ENCODE measurements at places on chromosomes 11 and 22.

GRCh38 chr22:22703203-22703570 is 58.8 kb downstream of the GGTLC2 start:
- DNase-seq = no peak

- no peak for DNase-seq
Measured at GRCh38 chr11:16404781-16405285, 48.5 kb upstream of the SOX6 start.

DNA sequence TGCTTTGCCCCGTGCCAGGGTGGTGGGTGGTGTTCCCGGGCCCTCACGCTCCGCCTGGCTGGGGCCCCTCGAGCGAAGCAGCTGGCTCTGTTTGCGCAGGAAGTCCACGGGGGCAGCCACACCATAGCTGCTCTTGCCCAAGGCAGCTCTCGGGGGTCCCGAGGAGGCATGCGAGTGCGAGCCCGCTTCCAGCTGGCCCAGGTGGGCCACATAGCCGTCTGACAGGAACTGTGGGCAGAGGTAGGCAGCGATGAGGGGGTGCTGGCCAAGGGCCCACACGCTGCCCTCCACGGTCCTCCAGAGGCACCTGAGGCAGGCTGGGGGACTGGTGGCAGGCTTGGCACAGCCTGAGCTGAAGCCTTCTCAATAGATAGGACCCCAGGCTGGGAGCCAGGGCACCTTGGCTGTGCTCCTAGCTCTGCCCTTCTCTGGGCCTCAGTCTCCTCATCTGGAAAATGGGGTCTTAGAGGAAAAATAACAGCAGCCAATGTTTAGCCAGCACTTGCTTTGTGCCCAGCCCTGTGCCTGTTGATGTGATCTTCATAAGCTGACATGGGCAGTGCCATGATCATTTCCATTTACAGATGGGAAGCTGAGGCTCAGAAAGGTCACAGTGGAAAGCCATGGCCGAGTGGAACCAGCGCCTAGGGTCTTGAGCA is 9.4 kb downstream of the AIP start:
- no peak for DNase-seq

GRCh38 chr11:57781529-57781943 is 19.9 kb downstream of the CTNND1 start:
- no peak for DNase-seq

DNA sequence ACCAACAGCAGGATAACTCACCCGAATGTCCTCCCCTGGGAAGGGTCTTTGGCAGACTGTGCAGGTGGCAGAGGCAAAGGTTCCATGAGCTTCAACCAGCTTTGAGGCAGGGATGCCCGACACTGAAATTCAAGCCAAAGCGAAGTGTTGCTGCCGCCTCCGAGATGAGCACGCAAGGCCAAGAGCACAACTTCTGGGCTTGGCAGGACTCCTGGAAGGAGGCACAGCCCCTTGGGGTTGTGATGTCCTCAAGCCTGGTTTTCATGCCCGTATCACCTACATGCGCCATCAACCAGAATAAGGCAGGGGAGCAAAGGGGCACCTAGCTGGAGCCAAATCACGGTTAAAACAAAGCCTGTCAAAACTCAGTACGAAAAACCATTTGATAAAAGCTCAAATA is 5.7 kb downstream of the SIRT3 start:
- no peak for DNase-seq

GRCh38 chr11:94557992-94558391 is 9.2 kb upstream of the PIWIL4 start:
- DNase-seq = no peak

DNA sequence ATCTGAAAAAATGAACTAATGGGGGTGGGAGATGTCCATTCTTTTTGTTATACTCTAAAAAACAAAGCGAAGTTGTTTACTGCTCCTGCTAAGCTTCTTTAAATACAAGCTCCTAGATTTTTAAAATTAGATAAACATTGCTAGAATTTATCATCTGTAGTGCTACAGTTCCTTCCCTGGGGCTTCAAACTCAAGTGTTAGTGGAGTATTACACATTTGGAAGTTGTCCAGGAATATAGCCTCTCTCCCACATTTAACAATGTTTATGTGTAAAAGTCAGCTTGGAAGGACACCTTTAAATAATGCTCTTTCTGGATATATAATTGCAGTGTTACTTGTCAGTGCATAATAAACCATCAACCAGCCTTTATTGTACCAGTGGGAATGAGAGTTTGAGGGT is 155.5 kb downstream of the SPON1 start:
- DNase-seq = no peak

DNA sequence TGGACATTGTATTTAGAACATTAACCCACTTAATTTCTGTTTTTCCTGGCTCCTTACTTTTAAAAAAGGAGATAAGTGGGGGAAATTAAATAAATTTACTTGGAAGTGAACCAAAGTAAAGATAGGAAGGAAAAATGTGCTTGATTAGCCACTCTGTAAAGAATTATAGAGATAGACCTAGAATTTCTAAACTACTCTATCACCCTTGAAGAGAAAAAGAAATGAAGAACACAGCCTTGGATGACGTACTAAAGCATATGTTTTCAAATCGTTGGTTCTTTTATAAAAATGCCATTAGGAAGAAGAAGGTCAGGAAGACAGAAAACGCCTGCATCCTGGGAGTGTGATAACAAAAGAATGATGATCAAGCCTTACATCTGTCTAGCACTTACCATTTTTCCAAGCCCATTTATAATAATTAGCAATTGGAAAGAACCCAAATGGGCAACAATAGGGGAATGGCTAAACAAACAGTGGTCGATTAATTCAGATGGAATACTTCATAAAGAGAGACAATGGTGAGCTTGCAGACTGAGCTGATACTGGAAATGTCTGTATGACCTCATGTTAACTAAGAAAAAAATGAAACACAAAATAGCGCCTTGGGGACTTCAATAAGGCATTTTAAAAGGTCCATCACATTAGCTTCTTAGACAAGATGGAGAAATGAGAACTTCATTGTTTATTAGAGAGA is 81.0 kb upstream of the LRRC55 start:
- DNase-seq = peak; percentile 51

DNA sequence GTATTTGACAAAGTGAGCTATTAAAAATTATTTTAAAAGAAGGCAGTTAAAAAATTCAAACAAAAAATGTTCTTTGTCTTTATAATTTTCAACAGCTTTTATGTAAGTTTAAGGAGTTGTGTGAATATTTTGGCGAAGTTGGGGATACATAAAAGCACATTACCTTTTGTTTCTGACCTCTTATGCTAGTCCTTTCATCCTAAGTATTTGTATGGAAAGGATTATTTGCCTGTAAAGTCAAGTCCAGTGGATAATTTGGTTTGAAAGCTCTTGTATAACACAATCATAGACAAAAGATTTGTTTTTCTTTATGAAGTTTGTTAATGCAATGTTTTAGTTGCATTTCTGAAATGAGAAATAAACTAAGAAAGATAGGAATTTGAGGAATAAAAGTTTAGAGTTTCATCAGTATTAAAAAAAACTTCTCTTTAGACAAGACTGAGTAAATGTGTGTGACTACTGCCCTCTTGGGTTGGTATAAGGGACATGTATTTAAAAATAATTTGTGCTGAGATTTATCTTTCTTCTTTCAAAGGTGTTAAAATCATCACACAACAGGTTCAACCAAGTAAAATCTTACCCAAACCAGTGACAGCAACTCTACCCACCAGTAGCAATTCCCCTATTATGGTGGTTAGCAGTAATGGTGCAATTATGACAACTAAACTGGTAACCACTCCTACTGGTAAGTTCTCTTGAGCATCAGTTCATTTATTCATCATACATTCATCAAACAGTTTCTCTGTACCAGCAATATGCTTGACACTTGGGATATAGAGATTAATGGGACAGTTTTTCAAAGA is 68.2 kb downstream of the EMSY start:
- DNase-seq = peak; percentile 25

GRCh38 chr11:59667812-59668187 is 1.0 kb downstream of the PATL1 start:
- DNase-seq = no peak

DNA sequence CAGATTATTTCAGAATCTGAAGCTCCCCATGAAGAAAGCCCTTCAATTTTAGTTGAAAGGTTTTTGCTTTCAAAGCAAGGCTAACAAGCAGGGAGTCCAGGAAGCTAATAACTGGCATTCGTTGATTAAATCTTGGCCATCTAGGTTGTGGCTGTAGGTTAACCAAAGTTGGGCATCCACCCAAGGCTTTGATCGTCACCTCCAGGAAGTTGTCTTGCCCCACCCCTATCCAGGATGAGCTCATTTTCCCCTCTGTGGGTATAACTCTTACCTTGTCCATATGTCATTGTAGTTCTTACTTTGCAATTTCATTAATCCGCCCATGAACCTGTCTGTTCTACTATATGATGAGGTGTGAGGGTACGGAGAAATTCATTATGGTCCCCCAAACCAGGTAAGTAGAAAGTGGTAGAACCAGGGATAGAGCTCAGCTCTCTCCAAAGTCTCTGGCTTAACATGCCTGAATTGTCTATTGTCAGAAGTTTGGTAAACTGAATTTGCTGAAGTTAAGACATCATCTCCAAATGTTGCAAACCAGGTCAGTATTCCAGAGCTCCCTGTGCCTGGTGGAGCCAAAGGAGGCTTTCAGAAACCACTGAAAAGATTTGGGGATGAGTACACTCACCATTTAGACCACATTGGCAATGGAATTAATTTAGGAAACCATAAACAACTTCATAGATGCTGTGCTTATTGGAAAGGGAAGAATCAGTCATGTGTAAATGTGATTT is 97.1 kb downstream of the CD44 start:
- DNase-seq = no peak

DNA sequence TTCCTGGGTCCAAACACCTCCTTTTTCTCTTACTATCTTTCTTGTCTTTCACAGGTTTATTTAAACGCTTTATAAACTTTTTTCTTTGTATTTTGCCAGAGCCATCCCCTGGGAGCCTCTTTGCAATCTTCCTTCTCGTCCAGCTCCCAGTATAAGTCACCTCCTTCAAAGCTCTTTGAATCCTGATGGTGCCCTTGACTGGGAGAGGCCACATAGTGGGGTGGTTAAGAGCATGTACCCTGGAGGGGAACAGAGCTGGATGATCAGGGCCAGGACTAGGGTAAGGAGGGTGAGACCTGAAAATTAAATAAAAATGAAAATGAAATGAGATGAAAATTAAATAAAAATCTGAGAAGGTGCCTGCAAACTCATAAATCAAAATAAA is 155.0 kb downstream of the FBXO7 start:
- DNase-seq = no peak

DNA sequence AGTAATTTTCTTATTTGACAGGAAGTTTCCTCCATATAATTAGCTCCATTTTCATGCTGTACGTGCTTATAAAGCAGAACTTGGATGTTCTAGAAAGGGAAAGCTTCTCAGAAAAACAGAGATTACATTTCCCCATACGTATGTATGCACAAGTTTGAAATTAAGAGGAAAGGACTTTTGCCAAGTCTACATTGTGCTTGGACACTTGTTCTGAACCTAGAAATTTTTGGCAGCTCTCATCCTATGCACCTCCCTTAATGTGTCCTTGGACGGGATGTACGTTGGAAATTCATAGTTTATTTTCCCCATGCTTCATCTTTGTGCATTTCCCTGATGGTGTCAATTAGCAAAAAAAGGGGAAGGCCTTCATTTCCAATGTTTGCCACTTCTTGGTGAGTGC is 322.7 kb downstream of the BLID start:
- DNase-seq = no peak

- DNase-seq = no peak
Measured at GRCh38 chr11:35210876-35211546, 72.0 kb downstream of the CD44 start.

- DNase-seq = no peak
Measured at GRCh38 chr11:100805506-100806199, 118.6 kb downstream of the ARHGAP42 start.

DNA sequence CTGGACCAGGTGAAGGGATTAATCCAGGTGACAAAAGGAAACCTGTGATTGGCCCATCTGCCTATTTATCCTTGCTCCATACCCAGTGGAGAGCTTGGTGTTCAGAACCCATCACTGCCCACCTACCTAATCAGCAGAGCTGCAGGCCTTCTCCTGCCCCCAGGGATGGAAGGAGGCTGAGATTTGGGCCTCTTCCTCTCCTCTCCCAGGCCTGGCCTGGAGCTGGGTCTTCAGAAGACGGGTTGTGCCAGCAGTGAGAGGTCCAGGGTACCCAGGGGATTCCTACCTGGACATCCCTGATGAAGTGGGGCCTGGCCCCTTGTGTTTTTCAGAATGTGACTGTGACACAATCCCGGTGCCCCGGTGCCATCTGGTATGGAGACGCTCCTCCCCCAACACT is 80.3 kb upstream of the MYOD1 start:
- no peak for DNase-seq

- no peak for DNase-seq
Measured at GRCh38 chr11:111870522-111870885, 877 bp downstream of the ALG9 start.

DNA sequence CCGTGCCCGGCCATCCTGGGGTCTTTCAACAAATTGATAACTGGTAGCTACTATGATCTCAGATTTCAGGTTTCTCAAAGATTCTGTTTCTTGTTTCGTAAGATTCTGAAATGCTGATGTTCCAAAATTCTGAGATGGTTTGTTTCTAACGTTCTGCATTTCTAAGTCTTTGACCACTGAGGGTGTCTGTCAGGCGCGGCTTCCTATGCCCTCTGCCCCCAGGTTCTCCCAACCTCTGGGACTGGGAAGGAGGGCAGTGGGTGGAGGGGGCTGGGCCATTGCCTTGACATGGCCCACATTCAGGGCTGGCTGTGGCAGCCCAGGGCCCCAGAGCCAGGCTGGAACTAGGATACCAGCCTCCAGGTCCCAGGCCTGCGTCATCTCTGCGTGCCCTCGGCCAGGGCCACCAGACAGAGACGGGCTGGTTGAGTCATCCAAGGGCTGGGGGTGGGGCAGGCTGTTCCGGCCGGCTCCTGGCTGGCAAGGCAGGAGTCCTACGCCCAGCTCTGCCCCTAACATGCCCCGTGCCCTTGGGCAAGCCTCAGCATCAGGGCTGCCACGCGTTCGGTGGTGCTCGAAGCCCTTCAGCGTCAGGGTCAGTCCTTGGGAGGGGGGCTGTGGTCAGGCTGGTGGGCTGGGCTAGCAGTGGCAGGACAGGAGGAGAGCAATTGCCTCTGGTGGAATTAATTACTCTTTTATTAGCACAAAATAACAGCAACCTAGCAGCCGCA is 5.2 kb downstream of the TMEM134 start:
- DNase-seq = no peak

DNA sequence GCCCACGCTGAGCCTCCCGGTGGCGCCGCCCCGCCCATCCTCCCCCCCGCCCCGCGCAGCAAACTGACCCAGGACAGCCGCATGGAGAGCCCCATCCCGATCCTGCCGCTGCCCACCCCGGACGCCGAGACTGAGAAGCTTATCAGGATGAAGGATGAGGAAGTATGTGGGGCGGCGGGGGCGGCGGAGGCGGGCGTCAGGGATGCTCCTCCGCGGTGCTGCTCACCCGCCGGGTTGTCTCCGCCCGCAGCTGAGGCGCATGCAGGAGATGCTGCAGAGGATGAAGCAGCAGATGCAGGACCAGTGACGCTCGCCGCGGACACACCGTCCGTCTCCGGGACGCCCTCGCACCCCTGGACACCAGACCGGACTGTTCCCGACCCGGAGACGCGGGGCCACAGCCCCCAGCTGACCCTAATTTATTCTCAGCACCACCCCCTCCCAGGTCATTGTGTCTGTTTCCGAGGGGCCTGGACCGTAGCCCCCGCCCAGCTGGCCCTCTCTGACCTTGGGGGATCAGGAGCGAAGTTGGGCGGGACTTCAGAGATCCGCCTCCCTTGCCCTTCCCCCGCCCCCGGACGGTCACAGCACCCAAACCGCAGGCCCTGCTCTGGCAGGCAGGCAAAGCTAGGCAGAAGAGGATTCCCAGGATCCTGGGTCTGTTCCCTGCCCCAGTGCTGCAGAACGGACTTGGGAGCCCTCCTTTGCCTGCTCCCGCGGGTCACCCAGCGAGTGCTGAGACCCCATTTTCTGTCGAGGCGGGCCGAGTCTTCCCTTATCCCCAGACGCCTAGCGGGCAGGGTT is 959 bp upstream of the GP1BB start:
- DNase-seq = no peak
